Transverse colon (tissue), 4 donors: ENCODE measurements at places on chromosomes 4 and X. TPM values are rescaled to one million over a fixed set of nuclear protein-coding genes. Genes with fewer than 3 reads are reported as not detected.

- DNase-seq, result no peak
Observed at GRCh38 chr4:105387466-105387865, 86.4 kb downstream of the PPA2 start.

GRCh38 chr4:163558539-163559044 lies 64.1 kb downstream of the TMA16 start:
- DNase-seq, result peak; percentile 21

GRCh38 chr4:127501103-127501502 lies 131.7 kb upstream of the INTU start:
- no peak for DNase-seq

DNA sequence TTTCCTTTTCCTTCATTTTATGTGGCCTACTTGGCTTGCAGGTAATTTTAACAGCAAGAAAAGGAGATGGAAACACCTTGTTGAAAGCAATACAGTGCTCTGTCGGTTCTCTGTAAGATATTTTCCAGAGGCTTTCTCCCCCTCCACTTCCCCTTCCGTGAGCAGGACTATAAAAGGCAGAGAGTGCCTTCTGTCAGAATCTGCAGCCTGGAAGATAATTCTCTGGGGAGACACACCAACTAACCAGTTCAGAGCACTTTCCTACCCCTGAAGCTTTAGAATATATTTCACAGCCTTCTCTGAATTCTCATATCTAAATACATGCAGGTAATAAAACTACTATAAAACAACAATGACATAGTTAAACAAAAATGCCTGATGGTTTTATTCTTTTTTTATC lies 141.1 kb downstream of the IDS start:
- DNase-seq, result no peak

- DNase-seq, result no peak
Observed at GRCh38 chrX:78532363-78532762, 126.8 kb downstream of the RTL3 start.

- no peak for DNase-seq
Observed at GRCh38 chr4:71009890-71010588, 16.6 kb downstream of the DCK start.

- peak; percentile 52 for DNase-seq
Observed at GRCh38 chr4:184457535-184458249, 16.7 kb downstream of the IRF2 start.

DNA sequence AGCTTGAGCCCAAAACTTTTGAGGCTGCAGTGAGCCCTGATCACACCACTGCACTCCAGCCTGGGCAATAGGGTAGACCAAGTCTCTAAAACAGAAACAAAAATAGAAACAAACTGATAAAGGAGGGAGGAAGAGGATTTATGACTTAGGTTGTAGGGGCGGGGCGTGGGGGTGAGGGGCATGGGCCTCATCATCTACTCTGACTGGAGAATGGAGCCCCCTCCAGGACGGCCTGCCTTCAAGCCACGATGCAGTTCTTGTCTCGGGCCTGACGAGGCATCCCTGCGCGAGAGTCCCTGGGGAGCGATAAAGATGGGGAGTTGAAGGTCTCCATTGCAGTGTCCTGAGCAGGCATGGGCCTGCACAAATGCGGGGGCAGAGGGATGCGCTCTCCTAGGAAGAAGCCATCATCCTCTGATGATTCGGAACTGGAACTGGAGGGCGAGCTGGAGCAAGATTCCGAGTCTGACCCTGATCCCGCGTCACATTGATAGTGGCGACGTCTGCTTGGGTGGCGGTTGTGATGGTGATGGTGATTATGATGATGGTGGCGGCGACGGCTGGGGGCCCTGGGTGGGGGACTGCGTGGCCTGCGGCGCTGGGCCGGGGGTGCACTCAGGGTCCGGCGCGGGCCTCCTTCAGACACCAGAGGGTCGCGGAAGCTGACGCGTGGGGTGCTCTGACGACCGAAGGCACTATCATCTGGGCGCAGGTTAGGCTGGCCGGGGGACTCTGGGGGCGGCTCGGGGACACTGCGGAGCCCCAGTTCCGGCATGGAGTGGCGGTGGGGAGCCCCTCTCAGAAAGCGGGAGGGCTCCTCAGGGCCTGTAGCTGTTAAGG lies 4.0 kb downstream of the PLP2 start:
- DNase-seq, result no peak

DNA sequence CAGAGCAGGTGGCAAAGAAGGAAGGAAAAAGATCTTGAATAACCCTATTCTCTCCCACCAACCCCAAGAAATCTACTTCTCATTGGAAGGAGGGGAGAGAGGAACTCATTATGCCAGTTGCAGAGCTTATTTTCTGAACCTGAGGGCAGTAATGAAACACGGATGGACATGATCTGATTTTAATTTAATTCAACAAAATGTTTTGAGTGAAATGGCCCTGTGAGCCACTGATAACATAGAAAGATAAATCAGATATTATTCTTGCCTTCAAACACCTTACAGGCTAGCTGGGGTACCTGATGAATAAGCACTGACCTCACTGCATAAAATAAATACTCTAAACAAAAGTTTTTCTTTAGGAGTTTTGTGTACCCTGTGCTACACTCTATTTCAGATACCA lies 30.3 kb downstream of the DAPP1 start:
- DNase-seq, result no peak

DNA sequence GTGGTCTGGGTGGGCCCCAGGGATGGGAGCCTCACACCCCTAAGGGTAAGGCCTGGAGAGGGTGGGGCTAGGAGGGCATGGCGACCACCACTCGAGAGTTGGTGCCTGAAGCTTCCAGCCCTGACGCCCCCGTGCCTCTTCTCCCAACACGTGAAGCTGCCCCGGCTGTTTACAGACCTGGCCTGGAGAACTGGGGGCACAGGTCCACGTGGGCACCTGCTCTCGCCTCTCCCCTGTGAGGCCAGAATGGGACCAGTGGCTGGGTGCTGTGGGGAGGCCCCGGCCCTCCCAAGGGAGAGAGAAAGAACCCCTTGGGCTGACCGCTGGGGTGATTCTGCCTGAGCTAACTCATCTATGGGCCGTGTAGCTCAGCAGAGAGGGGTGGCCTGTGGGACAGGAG lies 15.5 kb downstream of the NAT8L start:
- no peak for DNase-seq

DNA sequence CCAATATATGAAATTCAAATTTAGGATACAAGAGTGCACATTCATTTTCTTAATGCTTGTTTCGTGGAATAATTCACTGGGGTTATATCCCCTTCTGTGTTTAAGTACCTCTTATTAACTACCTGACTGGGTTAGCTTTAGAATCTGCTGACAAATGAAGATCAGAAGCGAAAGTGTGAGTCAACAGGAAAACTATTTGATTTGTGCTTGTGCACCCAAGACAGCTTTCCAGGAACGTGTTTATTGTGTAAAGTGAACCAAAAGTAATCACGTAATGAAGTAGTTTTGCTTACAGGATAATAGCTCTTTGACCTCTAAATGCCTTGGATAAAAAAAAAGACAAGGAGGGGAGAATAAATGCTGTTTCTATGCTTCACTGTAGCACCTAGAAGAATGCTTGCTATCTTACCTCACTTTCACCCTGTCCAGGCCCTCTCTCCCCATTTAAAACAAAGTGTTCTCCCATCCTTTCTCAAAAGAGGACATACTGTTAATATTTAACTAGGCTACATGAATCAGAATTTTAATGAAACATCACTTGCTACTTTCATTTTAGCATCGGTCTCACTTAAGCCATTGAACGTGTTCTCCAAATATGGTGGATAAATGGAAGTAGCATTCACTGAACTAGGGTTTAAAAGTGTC lies 141.9 kb downstream of the THOC2 start:
- no peak for DNase-seq

GRCh38 chrX:144334577-144334976 lies 450.7 kb downstream of the UBE2NL start:
- no peak for DNase-seq

- DNase-seq, result no peak
Observed at GRCh38 chrX:49308604-49309269, 5.3 kb downstream of the GAGE10 start.

DNA sequence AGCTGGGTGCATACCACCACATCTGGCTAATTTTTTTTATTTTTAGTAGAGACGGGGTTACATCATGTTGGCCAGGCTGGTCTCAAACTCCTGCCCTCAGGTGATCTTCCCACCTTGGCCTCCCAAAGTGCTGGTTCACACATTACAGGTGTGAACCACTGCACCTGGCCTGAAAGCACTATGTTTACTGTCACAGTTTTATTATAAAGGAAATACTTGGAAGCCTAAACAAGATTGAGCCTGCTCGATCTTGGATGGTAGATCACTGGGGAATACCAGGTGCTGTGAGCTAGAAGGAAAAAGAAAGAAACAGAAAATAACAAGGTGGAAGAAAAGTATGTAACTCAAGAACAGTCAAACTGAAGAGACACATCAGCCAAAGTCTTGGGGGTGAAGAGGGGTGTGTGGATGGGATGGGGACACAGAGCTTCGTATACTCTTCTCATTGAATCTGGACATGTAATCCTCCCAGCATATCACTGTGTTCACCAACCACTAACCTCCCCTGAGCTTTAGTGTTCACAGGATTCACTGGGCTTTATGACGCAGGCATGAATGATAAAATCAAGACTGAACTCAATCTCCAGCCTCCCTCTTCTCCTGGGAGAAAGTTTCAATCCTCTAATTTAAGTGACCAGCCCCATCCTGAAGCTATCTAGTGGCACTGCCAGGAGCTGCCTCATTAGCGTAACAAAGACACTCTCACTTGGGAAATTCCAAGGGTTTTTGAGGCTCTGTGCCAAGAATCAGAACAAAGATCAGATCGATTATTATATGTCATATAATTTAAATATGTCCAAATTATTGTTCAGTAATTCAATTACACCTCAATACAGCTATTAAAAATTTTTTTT lies 40.9 kb downstream of the PDS5A start:
- DNase-seq, result no peak

DNA sequence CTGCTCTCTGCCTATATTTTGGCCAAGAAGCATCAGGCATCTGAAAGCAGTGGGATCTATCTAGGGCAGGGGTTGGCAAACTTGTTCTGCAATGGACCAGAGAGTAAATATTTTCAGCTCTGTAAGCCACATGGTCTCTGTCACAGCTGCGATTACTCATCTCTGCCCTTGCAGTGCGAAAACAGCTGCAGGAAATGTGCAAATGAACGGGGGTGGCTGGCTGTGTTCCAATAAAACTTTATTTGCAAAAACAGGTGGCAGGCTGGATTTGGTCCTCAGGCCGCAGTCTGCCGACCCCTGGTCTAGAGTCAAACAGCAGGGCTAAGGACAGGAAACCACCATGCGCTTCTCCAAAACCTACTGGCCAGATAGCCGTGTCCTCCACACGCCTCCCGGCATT lies 48.6 kb downstream of the ACOX3 start:
- DNase-seq, result peak; percentile 53

- DNase-seq, result no peak
Observed at GRCh38 chrX:53294024-53294648, 12.8 kb upstream of the IQSEC2 start.

- DNase-seq, result peak; percentile 39
Observed at GRCh38 chr4:174461466-174462106, 60.7 kb downstream of the HPGD start.

- no peak for DNase-seq
Observed at GRCh38 chr4:133866328-133866699, 335.3 kb downstream of the PABPC4L start.

- no peak for DNase-seq
Observed at GRCh38 chr4:24279911-24280375, 304.4 kb downstream of the DHX15 start.

DNA sequence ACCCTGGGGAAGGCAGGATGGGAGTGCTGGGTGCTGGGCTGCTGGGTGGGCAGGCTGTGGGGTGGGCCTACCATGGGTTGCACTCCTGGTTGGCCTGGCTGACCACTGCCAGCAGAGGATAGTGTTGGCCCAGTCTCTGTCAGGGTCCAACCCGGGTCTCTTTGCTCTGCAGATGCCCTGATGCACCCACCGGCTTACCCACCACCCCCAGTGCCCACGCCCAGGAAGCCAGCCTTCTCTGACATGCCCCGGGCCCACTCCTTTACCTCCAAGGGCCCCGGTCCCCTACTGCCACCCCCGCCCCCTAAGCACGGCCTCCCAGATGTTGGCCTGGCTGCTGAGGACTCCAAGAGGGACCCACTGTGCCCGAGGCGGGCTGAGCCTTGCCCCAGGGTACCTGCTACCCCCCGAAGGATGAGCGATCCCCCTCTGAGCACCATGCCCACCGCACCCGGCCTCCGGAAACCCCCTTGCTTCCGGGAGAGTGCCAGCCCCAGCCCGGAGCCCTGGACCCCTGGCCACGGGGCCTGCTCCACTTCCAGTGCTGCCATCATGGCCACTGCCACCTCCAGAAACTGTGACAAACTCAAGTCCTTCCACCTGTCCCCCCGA lies 14.2 kb upstream of the ADD1 start:
- DNase-seq, result no peak

- DNase-seq, result no peak
Observed at GRCh38 chr4:11223311-11223710, 205.4 kb downstream of the HS3ST1 start.

GRCh38 chr4:127968586-127968985 lies 3.4 kb downstream of the ABHD18 start:
- DNase-seq, result no peak

DNA sequence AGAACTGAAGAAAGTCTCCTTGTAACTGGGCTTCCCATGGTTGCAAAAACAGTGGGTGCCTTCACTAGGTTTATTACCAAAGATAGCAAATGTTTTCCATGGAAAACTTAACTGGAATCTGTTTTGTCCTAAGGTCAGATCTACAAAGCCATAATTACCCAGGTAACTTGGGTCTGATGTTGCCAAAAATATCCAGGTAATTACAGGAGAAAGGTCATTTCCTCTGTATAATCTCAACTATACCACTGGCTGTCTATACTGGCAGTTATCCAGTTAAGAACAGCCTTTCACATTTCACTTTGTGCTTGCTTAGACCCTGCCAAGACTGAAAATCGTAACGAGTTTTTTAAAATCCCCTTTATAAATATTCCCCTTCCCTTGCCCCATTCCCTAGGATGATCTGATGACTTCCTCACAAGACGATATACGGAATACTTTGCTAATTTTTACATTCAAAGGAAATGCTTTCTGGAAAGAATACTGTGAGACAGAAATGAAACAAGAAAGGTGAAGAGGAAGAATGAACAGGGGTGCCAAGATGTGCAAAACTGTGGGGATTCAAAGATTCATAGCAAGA lies 105.5 kb downstream of the MAML3 start:
- no peak for DNase-seq

- no peak for DNase-seq
Observed at GRCh38 chrX:115260330-115260729, 26.4 kb upstream of the LRCH2 start.

GRCh38 chr4:110372485-110372884 lies 103.5 kb upstream of the ENPEP start:
- no peak for DNase-seq

- DNase-seq, result no peak
Observed at GRCh38 chr4:53676402-53676871, 85.2 kb upstream of the LNX1 start.

SLC35A2 gene
- total RNA-seq, result 31.9 TPM

DMP1 gene
- not detected for total RNA-seq

GLRA3 gene
- not detected for total RNA-seq

MTNR1A gene
- total RNA-seq, result not detected

SPANXN4 gene
- total RNA-seq, result not detected

HTR2C gene
- not detected for total RNA-seq

YIPF7 gene
- not detected for total RNA-seq

TEC gene
- total RNA-seq, result 3.0 TPM

TAF9B gene
- total RNA-seq, result 13.2 TPM

TMPRSS11D gene
- not detected for total RNA-seq

OTUD6A gene
- not detected for total RNA-seq

TTC29 gene
- not detected for total RNA-seq

VCX3B gene
- total RNA-seq, result not detected

ARSD gene
- total RNA-seq, result 65.4 TPM

NAA11 gene
- total RNA-seq, result not detected

RIPPLY1 gene
- not detected for total RNA-seq

DGKQ gene
- 147 TPM for total RNA-seq
